ENCODE measurements at places on chromosomes 4 and X.
A peak's percentile ranks its signal among the peaks of the same experiment; 100 is the strongest.

GRCh38 chr4:154414796-154415195 is 76.8 kb downstream of the DCHS2 start:
- DNase-seq, result no peak

DNA sequence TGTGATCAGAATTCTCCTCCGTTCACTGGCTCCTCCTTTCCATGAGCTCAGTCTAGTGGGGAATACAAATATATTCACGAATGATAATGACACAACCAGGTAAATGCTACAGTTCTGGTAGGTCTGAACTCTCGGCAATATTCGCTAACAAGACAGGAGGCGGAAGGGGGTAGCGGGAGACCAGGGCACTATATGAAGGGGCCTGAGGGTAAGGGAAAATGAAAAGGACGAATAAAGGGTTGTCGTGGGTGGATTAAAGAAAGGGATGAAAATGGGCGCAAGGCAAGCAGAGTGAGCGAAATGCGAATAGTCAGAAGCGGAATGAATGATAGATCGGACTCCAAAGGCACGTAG is 743 bp downstream of the NKAP start:
- peak; percentile 9 for DNase-seq

- no peak for DNase-seq
Observed at GRCh38 chr4:72591547-72592454, 22.8 kb upstream of the ADAMTS3 start.

DNA sequence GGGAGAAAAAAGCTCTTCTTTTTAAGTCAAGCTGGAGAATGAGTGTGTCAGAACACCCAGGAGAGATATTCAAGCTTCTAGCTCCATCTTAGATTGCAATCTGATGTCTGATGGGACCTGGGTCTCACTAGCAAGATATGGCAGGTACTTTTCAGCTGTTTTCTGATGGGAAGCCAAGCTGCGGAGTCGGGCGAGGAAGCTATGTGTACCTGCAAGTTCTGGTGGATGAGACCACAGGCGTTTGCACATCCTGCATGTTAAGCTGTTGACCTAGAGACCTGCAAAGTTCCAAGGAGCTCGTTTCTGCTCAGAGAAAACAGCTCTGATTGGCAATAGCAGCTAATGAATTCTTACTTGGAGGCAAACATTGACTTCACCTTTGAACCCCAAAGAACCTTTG is 167.3 kb upstream of the GATB start:
- DNase-seq, result no peak

- peak; percentile 29 for DNase-seq
Observed at GRCh38 chr4:26762650-26763049, 98.0 kb upstream of the STIM2 start.

GRCh38 chrX:29318012-29318411 is 730.8 kb downstream of the IL1RAPL1 start:
- no peak for DNase-seq

DNA sequence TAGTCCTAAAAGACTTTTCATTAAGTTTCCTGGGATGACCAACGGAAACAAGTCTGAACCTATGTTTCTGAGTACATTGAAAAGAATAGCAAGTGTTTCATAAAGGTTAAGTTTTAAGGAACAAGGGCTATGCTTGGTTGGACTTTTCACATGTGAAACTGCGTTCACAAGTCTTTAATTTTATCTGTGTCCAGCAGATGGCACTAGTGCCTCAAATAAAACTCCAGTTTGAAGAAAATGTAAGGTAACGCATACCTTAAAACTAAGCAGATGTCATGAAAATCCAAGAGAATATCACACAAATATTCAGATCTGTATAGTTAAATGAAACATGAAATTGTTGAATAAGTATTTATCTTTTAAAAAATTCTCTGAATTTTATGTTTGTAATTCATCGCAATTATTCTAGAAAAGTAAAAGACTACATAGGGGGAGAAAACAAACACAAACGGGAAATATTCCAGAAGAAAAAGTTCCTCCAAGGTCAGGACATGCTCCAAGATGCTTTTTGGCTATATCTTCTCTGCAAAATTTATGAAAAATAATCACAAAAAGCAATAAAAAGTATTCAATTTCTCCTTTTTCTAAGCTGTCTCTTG is 89.6 kb upstream of the MAD2L1 start:
- peak; percentile 75 for DNase-seq

GRCh38 chr4:64940698-64941097 is 531.4 kb upstream of the TECRL start:
- DNase-seq, result peak; percentile 95

GRCh38 chrX:78624426-78624825 is 34.7 kb downstream of the RTL3 start:
- no peak for DNase-seq

DNA sequence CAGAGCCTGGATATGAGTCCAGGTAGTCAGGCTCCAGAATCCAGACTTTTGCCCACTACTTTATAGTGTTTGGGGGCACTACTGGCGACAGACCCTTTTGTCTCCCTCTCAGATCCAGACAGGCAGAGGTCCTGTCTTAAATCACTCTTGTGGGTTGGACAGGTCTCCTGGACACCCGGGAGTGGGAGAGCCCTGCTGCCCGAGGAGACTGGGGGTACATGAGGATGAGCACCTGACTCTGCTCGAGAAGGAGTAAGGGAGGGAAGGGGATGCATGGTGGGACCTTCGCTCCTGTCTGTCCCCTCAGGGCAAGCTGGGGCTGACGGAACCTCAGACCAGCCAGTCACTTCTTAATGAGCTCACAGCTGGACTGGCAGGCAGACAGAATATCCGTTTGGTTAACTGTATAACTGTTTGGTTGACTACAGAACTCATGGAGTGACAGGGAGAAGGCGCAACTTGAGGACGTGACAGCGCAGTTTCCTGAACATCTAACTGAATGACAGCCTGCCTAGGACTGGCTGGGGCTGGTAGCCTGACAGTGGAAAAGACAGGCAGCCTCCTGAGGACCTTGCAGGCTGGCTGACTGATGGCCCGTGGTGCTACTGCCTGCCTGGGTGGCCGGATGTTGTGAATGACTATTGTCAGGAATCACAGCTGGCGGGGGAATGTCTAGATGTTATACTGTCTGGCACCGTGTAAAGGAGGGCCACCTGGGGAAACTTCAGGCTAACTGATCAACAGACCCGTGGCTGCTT is 1.6 kb upstream of the SUV39H1 start:
- DNase-seq, result no peak

- no peak for DNase-seq
Observed at GRCh38 chr4:39616651-39617050, 22.0 kb downstream of the SMIM14 start.

GRCh38 chr4:10157478-10158332 is 41.1 kb upstream of the WDR1 start:
- DNase-seq, result peak; percentile 56

- DNase-seq, result peak; percentile 35
Observed at GRCh38 chr4:120056246-120056645, 10.4 kb downstream of the MAD2L1 start.

DNA sequence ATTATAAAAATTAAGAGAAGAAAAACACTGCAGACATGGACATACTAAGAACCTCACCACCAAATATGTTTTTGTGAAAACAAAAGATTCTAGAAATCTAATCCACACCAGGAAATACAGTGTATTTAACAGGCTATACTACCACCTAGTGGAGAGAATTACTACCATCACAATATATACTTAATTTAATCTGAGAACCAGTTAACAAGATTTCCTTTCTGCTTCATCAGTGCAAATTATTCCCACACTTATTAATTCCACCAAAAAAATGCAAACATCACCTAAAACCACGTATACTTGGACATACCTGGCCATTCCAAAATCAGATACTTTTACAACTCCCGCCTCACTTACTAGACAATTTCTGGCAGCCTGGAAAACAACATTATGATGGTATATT is 7.0 kb upstream of the TXK start:
- peak; percentile 66 for DNase-seq

DNA sequence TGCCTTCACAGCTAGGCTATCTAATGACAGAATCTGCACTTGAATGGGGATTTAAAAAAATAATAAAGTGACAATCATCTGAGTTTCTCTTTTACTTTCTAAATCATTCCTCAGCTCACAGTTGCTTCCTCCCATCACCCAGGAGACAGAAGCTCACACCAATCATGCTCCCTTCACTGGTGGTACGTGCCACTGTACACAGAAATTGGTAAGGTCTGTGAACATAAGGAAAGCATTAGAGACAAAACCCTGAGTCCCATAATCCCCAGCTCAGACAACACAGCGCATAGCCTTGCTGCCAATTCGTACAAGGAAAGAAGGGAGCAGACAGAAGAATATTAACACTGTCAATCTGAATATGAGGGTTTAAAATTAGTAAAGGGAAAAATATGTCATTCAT is 133.1 kb downstream of the IDS start:
- no peak for DNase-seq

Data from PC-3 (cell line).